Ureter (tissue), 1 donor: ENCODE measurements at places on chromosomes 1 and 21. TPM values are rescaled to one million over a fixed set of nuclear protein-coding genes. Genes with fewer than 3 reads are reported as not detected.

The MRPS15 gene
- total RNA-seq, result 59.9 TPM

- DNase-seq, result no peak
Measured at GRCh38 chr1:91427741-91428140, 23.1 kb upstream of the HFM1 start.

The RGSL1 gene
- not detected for total RNA-seq

DNA sequence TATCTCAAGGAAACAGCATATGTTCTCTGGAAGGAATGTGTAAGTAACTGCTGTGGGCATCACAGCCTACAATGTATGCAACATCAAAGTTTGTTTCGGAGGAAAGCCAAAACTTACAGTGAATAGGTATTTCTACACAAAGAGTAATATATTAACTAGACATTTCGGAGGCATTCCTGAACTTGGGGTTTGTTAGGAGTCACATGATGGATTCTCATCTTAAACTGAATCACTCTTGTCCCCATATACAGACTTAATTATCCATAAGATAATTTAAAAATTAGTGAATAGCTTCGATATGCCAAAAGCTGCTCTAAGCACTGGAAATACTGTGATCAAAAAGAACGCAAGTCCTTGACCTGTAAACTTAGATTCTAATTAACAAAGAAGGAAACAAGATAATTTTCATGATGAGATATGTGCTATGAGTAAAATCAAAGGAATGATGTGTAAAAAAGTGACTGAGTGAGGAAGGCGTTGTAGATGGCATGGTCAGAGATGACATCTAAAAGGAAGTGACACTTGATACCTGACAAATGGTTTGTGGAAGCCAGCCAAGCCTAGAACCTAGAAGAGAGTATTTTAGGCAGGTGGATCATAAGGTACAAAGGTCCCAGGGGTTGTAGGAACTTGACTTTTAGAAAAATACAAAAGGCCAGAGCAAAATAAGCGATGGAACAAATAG, 273.1 kb downstream of the MRPL39 start:
- DNase-seq, result no peak

The TEKT2 gene
- not detected for total RNA-seq

- no peak for DNase-seq
Measured at GRCh38 chr1:156143765-156144489, 9.5 kb upstream of the SEMA4A start.

- no peak for DNase-seq
Measured at GRCh38 chr1:151502859-151503780, 8.1 kb upstream of the CGN start.

The NPR1 gene
- 21.0 TPM for total RNA-seq
